Stimulated activated CD4-positive, alpha-beta T cell treated with anti-CD3 and anti-CD28 coated beads, Interleukin-4, amount 100 ng/mL, for 24 hours (primary cell): ENCODE measurements at places on chromosomes 16 and 17.

DNA sequence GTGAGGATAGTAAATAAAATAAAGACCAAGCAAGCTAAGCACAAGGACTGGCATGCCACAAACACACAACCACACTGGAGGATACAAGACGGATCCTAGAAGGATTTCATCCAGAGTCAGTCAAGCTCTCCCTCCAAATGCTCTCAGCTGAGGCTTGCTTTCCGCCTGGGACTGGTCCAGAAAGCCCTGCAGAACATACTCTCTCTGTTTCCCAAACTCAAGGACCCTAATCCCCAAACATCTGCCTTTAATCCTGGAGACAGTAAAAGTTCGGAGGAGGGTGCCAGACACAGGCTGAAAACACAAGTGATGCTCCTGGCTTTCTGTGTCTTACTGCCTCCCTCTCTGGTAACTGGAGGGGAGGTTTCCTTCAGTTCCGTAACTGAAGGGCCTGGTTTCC, 5.3 kb upstream of the HSD11B2 start:
- no peak for DNase-seq

DNA sequence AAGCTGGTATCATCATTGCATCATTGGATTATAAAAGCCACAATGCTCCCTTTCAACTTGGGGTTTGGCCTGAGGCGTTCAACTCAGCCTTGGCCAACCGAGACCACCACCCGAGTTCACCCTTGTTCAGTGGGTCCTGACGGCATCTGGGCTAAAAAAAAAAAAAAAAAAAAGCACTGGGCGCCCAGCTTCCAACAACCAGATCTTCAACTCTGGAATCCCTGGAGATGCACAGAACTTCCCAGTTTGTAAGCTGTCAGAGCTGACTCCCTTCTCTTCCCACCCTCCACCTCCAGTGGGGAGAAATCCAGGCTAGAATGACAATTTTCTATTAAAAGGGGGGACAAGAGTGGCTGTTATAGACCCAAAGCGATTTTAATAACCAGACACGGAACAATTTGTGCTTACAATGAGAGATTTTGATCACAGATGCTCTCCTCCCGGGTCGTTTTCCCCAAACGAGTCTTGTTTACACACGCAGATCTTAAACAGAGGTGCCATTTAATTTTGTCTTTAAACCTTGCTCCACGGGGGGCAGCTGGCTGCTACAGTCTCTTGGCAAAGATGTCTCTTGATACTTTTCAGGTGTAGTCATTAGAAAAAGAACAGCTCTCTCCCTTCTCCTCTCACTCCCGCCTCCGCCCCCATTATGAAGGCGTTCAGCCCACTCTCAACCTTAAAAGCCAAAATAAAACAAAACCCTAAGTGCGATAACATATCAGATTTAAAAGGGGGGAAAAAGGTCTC, 26.9 kb downstream of the GPRC5B start:
- DNase-seq = no peak

GRCh38 chr16:813204-813915, 12.8 kb upstream of the GNG13 start:
- peak; percentile 59 for DNase-seq

DNA sequence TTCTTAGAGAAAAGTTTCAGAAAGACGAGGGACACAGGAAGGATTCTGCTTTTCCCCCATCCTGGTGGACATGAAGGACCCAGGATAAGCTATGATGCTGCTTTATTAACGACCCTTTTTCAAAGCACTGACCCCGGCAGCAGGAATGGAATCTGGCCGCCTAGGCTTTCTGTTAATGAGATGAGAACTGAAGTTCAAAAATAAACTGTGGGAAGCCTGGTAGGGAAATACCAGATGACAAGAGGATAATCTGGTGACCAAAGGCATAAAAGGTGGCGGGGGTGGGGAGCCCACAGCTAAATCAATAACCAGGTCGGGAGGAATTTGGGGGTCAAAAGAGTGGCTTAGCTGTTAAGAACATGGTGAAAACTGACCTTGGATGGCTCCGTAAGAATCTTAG, 171.0 kb downstream of the XYLT1 start:
- no peak for DNase-seq

GRCh38 chr17:33832262-33832661, 422.8 kb upstream of the CCL2 start:
- no peak for DNase-seq

GRCh38 chr16:169014-169413, 3.2 kb downstream of the HBM start:
- DNase-seq = no peak

DNA sequence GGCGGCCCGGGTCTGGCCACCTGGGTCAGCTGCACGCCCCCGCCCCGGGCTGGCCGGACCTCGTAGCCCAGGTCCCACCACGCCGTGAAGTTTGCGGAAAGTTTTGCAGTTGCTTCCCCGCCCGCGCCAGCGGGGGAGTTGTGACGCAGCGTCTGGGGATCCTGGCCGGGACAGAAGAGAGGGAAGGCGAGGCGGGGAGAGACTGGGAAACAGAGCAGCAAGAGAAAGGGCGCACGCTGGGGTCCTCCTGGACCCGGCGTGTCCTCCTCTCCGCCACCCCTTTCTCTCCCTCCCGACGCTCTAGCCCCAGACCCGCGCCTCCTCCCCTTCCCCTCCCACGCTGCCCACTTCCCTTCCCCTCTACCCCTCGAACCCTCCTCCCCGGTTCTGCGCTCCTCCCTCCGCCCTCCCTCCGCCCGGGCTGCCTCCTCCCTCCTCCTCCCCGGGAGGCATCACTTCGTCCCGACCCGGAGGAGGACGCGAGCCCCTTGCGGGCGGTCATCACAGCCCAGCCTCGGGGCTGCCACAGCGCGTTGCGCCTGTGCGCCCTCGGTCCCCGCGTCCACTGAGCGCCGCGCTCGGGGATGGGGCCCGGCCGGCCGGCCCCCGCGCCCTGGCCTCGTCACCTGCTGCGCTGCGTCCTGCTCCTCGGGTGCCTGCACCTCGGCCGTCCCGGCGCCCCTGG, at the start of gene MRC2:
MRC2 (plus strand) TSS at position 452 of the 685 bp plus-strand sequence; CDS start at position 585, 133 bp downstream.
- DNase-seq = peak; percentile 43

DNA sequence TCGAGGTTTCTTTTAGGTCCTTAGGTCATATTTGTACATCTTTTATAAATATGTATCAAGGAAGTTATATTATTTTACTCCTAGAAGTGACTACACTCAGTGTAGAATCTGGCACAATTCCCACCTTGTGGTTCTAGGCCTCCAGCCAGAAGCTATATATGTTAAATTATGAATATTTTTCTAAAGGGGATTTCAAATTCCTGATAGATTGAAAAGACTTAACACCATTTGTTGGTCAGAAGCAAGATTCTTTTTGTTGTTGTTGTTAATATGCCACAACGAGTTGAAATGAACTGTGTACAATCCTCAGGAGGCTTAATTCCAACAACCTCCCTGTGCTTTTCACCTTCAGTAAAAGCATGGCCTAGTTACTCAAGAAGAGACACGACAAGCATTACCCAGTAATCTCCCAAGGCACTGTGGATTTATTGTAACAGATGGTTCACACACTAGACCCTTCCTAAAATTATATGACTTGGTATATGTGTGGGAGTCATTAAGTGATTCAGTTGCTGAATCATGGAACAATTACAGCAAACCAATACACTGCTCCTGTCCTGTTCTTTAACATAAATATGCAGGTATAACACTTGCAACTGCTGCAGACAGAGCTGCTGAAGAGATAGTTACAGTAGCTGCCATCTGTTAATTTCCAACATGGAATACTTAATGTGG, 964.4 kb upstream of the GOT2 start:
- DNase-seq = no peak
